ENCODE measurements at places on chromosomes 6 and 20. TPM values are rescaled to one million over a fixed set of nuclear protein-coding genes. Genes with fewer than 3 reads are reported as not detected.

LHFPL5 gene
- polyA plus RNA-seq = 2.0 TPM

RAB44 gene
- polyA plus RNA-seq = not detected

BPIFB6 gene
- polyA plus RNA-seq = not detected

RSPH3 gene
- 9.0 TPM for polyA plus RNA-seq

GLP1R gene
- polyA plus RNA-seq = 1.5 TPM

TEAD3 gene
- polyA plus RNA-seq = 8.7 TPM

COL19A1 gene
- polyA plus RNA-seq = 1.4 TPM

SAMD5 gene
- polyA plus RNA-seq = 4.3 TPM

SYNE1 gene
- polyA plus RNA-seq = 84.4 TPM

ATAT1 gene
- 184 TPM for polyA plus RNA-seq

GRCh38 chr6:73308712-73309534 is 45.2 kb downstream of the DPPA5 start:
- H3K27me3 ChIP-seq = no peaks in the 10 kb centered on the region
- H3K36me3 ChIP-seq = no peaks in the 10 kb centered on the region
- H3K4me3 ChIP-seq = peak overlapping the region; percentile 83
- peak overlapping the region; percentile 73 for H3K27ac ChIP-seq

GRCh38 chr6:41786451-41787218 is 859 bp upstream of the TOMM6 start:
- no peaks in the 10 kb centered on the region for H3K27me3 ChIP-seq
- peaks cover 13% of the 10 kb centered on the region for H3K36me3 ChIP-seq
- peak; percentile 94 for DNase-seq
- H3K4me3 ChIP-seq = peak overlapping the region; percentile 93
- H3K27ac ChIP-seq = peak overlapping the region; percentile 96
- peaks cover 24% of the 10 kb centered on the region for H3K4me1 ChIP-seq

GRCh38 chr6:52493669-52494068 is 73.5 kb downstream of the EFHC1 start:
- DNase-seq = no peak
- no peaks in the 10 kb centered on the region for H3K36me3 ChIP-seq
- no peaks in the 10 kb centered on the region for H3K4me1 ChIP-seq
- no peak overlapping the region for H3K27ac ChIP-seq
- H3K4me3 ChIP-seq = no peak overlapping the region

- no peak overlapping the region for H3K4me3 ChIP-seq
- H3K36me3 ChIP-seq = peaks cover 52% of the 10 kb centered on the region
- no peak for DNase-seq
- no peaks in the 10 kb centered on the region for H3K4me1 ChIP-seq
- no peak overlapping the region for H3K27ac ChIP-seq
- H3K27me3 ChIP-seq = no peaks in the 10 kb centered on the region
Observed at GRCh38 chr20:49270177-49270576, 7.7 kb downstream of the ZNFX1 start.

- peaks cover 4% of the 10 kb centered on the region for H3K4me1 ChIP-seq
- H3K27me3 ChIP-seq = no peaks in the 10 kb centered on the region
- no peaks in the 10 kb centered on the region for H3K36me3 ChIP-seq
- no peak overlapping the region for H3K4me3 ChIP-seq
Observed at GRCh38 chr6:164409309-164410009, 899.9 kb downstream of the C6orf118 start.

DNA sequence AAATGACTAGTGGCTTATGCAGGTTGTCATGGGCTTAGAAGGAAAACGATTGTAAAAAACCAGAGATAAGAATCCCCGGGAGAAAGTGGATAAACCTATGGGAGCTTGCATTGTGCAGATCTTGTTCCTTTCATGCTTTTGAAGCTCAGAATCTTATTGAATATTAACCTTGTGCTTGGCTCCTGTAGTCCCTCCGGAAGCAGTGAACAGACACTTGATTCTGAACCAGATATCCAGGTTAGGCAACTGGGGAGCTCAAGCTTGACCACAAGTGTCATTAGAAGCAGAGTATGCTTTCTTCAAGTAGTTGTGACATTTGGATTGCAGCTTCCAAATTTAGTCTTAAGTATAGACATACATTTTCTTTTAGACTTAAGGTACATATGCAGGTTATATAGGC is 212.6 kb upstream of the MOCS1 start:
- no peaks in the 10 kb centered on the region for H3K4me1 ChIP-seq
- H3K27me3 ChIP-seq = no peaks in the 10 kb centered on the region
- H3K36me3 ChIP-seq = no peaks in the 10 kb centered on the region
- no peak for DNase-seq
- no peak overlapping the region for H3K27ac ChIP-seq
- no peak overlapping the region for H3K4me3 ChIP-seq

- no peak overlapping the region for H3K27ac ChIP-seq
- no peaks in the 10 kb centered on the region for H3K36me3 ChIP-seq
- H3K4me1 ChIP-seq = peaks cover 2% of the 10 kb centered on the region
- no peak overlapping the region for H3K4me3 ChIP-seq
- no peaks in the 10 kb centered on the region for H3K27me3 ChIP-seq
Observed at GRCh38 chr6:87916446-87916845, 131.2 kb upstream of the SPACA1 start.

DNA sequence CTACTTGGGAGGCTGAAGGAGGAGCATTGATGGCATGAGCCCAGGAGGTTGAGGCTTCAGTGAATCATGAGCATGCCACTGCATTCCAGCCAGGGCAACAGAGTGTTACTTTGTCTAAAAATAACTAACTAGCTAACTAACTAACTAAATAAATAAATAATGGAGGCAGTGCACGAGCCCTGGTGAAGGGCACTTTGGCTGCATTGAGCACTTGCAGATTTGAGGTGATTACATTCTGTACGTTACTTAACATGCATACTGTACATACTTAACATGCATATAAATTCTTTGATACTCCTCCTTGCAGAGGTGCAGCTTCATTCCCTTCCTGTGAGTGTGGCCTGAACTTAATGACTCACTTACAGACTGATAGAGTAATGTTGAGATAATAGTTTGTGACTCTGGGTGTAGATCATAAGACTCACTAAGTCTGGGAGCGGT is 10.7 kb downstream of the HLA-A start:
- peaks cover 6% of the 10 kb centered on the region for H3K36me3 ChIP-seq
- H3K4me1 ChIP-seq = no peaks in the 10 kb centered on the region
- H3K27ac ChIP-seq = no peak overlapping the region
- H3K4me3 ChIP-seq = no peak overlapping the region
- H3K27me3 ChIP-seq = no peaks in the 10 kb centered on the region

- H3K4me1 ChIP-seq = peaks cover 8% of the 10 kb centered on the region
- no peak overlapping the region for H3K4me3 ChIP-seq
- H3K27ac ChIP-seq = no peak overlapping the region
- H3K36me3 ChIP-seq = no peaks in the 10 kb centered on the region
- H3K27me3 ChIP-seq = peaks cover 2% of the 10 kb centered on the region
Observed at GRCh38 chr6:158848490-158848895, 29.3 kb upstream of the EZR start.

- H3K27ac ChIP-seq = no peak overlapping the region
- no peaks in the 10 kb centered on the region for H3K4me1 ChIP-seq
- peaks cover 4% of the 10 kb centered on the region for H3K36me3 ChIP-seq
- no peak overlapping the region for H3K4me3 ChIP-seq
- no peaks in the 10 kb centered on the region for H3K27me3 ChIP-seq
Observed at GRCh38 chr20:3557237-3557785, 86.5 kb downstream of the ATRN start.

- no peaks in the 10 kb centered on the region for H3K4me1 ChIP-seq
- DNase-seq = peak; percentile 61
- H3K36me3 ChIP-seq = no peaks in the 10 kb centered on the region
- H3K4me3 ChIP-seq = no peak overlapping the region
Observed at GRCh38 chr6:121770943-121771342, 335.5 kb downstream of the GJA1 start.

- H3K27ac ChIP-seq = no peak overlapping the region
- H3K36me3 ChIP-seq = peaks cover 2% of the 10 kb centered on the region
- no peak overlapping the region for H3K4me3 ChIP-seq
- no peak for DNase-seq
Observed at GRCh38 chr6:134995536-134995935, 45.6 kb upstream of the ALDH8A1 start.

DNA sequence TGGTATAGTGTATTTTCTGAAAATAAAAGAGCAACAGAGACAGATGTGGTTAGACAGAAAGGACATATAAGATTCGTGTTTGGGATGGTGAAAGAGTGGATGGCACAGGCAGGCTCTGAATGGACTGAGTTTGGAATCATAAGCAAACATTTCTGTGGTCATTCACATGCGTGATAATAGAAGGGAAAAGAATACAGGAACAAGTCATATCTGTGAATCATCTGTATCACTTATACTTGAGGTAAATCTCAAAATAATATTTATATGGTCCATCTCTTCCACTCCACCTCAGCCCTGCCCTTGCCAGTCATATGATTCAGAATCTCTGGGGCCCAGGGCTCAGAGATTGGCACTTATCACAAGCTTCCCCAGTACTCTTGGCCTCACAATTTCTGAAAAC is 535.1 kb downstream of the BCKDHB start:
- H3K36me3 ChIP-seq = no peaks in the 10 kb centered on the region
- H3K4me3 ChIP-seq = no peak overlapping the region
- no peaks in the 10 kb centered on the region for H3K27me3 ChIP-seq
- DNase-seq = no peak

DNA sequence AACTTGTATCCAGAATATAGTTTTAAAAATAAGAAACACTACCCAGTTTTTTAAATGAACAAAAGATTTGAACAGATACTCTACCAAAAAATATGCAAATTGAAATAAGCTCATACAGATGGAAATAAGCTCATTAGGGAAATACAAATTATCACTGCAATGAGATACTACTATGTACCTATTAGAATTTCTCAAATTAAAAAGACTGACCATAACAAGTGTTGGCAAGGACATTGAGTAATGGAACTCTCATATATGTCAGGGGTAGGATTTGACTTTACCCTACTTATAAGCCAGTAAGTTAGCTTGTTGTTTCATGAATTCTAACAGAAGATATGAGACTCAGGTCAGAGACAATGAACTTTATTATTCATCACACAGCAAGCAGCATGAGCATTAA is 9.6 kb upstream of the ASIP start:
- H3K27me3 ChIP-seq = no peaks in the 10 kb centered on the region
- H3K4me1 ChIP-seq = no peaks in the 10 kb centered on the region
- DNase-seq = no peak
- no peak overlapping the region for H3K27ac ChIP-seq
- no peaks in the 10 kb centered on the region for H3K36me3 ChIP-seq

DNA sequence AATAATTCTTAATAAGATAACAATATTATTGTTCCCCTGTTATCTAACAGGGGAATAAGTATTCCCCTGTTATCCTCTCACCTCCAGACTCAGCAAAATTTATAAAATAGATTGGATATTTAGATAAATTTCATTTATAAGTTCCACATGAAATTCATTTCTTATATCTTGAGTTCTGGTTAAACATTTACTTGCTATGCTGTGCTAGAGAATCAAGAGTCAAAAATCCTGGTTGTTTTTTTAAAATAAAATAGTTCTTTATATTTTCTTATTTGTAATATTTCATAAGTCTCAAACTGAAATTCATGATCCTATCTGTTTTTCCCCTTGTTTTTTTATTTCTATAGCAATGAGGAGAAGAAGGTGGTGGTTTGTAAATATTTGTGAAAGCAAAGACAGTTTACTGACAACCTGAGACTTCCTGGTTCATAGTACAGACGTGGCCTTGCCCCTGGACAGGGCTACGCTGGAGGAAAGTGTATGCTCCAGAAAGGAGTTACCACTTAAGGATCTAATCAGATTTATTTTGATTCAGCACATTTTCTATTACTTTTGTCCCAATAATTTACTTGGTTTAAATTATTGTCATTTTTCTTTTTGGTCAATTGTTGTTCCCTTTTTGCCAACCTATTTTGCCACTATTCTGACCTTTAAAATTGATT is 37.8 kb upstream of the MARCKS start:
- DNase-seq = no peak
- H3K4me1 ChIP-seq = no peaks in the 10 kb centered on the region
- no peaks in the 10 kb centered on the region for H3K27me3 ChIP-seq
- H3K36me3 ChIP-seq = no peaks in the 10 kb centered on the region
- no peak overlapping the region for H3K27ac ChIP-seq

GRCh38 chr20:60817891-60818290 is 434.2 kb upstream of the CDH4 start:
- no peak for DNase-seq
- no peaks in the 10 kb centered on the region for H3K36me3 ChIP-seq
- H3K27me3 ChIP-seq = no peaks in the 10 kb centered on the region
- H3K4me3 ChIP-seq = no peak overlapping the region
- H3K27ac ChIP-seq = no peak overlapping the region

- H3K4me1 ChIP-seq = no peaks in the 10 kb centered on the region
- no peak for DNase-seq
- H3K27ac ChIP-seq = no peak overlapping the region
- H3K36me3 ChIP-seq = no peaks in the 10 kb centered on the region
Observed at GRCh38 chr6:110484321-110484720, 7.9 kb upstream of the SLC22A16 start.

DNA sequence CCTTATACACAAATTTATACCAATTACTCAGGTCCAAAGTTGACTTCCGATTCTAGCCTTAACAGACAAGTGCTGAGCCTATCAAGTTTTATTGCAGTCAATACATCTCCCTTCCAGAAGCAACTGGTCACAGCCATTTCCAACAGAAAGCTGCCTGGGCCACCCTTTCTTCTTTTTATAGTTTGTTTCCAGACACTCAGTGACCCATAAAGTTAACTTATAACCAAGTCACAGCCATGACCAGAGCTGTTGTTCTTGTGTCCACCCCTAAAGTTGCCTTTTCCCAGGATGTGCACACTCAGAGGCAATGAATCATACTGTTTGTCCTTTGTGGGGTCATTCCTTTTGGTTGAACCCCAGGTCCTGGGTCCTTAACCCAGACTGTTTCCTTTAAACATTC is 89.9 kb downstream of the CD83 start:
- no peak overlapping the region for H3K4me3 ChIP-seq
- no peak for DNase-seq
- H3K36me3 ChIP-seq = no peaks in the 10 kb centered on the region

DNA sequence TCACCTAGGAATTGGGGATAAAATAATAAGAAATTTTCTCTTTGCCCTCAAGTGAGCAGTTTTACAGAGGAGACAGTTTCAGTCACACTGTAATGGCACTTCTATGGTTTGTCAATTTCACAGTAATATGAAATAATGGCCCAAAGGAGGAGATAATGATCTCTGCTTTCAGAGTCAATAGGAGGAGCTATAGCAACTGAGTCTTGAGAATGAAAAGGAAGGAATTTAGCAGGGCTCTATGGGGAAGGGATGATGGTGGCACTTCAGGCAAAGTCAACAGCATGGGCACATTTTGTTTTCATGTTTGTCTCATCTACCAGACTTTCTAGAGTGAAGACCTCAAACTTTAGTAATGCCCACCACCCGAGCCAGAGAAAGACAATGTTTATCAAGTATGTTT is 138.3 kb upstream of the HMGN3 start:
- no peak for DNase-seq
- no peak overlapping the region for H3K4me3 ChIP-seq
- H3K27ac ChIP-seq = no peak overlapping the region
- no peaks in the 10 kb centered on the region for H3K27me3 ChIP-seq
- H3K36me3 ChIP-seq = no peaks in the 10 kb centered on the region

Measured in spinal cord (tissue), 10 donors.